ENCODE measurements at places on chromosomes 1 and 21. TPM values are rescaled to one million over a fixed set of nuclear protein-coding genes. Genes with fewer than 3 reads are reported as not detected.

SMCP gene
- not detected for total RNA-seq

MRAP gene
- not detected for total RNA-seq

CR1 gene
- 5.1 TPM for total RNA-seq

- no peak overlapping the region for H3K27ac ChIP-seq
- DNase-seq, result no peak
- no peaks in the 10 kb centered on the region for H3K27me3 ChIP-seq
- no peaks in the 10 kb centered on the region for H3K4me1 ChIP-seq
- H3K4me3 ChIP-seq, result no peak overlapping the region
Observed at GRCh38 chr21:32483293-32483595, 70.7 kb downstream of the EVA1C start.

- no peaks in the 10 kb centered on the region for H3K27me3 ChIP-seq
- H3K27ac ChIP-seq, result no peak overlapping the region
- peaks cover 3% of the 10 kb centered on the region for H3K4me1 ChIP-seq
Observed at GRCh38 chr1:77516106-77516505, 166.4 kb downstream of the ZZZ3 start.

SH2D2A gene
- 2.3 TPM for total RNA-seq

- no peaks in the 10 kb centered on the region for H3K27me3 ChIP-seq
- no peak overlapping the region for H3K27ac ChIP-seq
- no peaks in the 10 kb centered on the region for H3K36me3 ChIP-seq
- DNase-seq, result no peak
- H3K4me3 ChIP-seq, result no peak overlapping the region
Observed at GRCh38 chr1:201217851-201218250, 27.2 kb downstream of the IGFN1 start.

- DNase-seq, result no peak
- no peak overlapping the region for H3K4me3 ChIP-seq
Observed at GRCh38 chr1:112357467-112357866, 38.5 kb upstream of the CTTNBP2NL start.

GRCh38 chr1:178458203-178458602, 38.6 kb downstream of the CLEC20A start:
- no peak for DNase-seq
- no peak overlapping the region for H3K4me3 ChIP-seq
- peaks cover 38% of the 10 kb centered on the region for H3K36me3 ChIP-seq

GRCh38 chr1:115757326-115757725, 11.2 kb downstream of the CASQ2 start:
- no peak overlapping the region for H3K4me3 ChIP-seq
- no peaks in the 10 kb centered on the region for H3K4me1 ChIP-seq
- H3K27me3 ChIP-seq, result no peaks in the 10 kb centered on the region

GRCh38 chr1:90509225-90510048, 207.7 kb downstream of the BARHL2 start:
- H3K27me3 ChIP-seq, result no peaks in the 10 kb centered on the region
- no peak overlapping the region for H3K4me3 ChIP-seq
- DNase-seq, result no peak
- H3K27ac ChIP-seq, result no peak overlapping the region

- H3K4me1 ChIP-seq, result no peaks in the 10 kb centered on the region
- H3K36me3 ChIP-seq, result no peaks in the 10 kb centered on the region
- DNase-seq, result no peak
- H3K4me3 ChIP-seq, result no peak overlapping the region
- H3K27ac ChIP-seq, result no peak overlapping the region
Observed at GRCh38 chr1:208909011-208909984, 665.1 kb upstream of the PLXNA2 start.

DNA sequence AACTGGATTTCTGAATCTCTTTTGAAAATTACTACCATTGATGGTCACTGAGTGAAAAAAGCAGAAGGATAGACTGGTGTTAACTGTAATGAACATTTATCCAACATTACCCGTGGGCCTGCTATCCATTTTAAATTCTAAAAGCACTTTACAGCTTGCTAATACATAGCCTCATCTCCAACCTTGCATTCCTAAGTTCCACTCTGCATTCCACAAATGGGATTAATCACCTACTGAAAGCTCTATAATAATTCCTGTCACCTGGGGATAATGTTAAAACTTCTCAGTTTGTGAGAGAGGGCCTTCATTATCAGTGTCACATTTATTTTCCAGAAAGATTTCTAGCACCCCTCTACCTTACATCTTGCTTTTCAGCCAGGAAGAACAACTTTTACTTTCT, 38.2 kb downstream of the PTPRC start:
- no peaks in the 10 kb centered on the region for H3K4me1 ChIP-seq
- H3K27me3 ChIP-seq, result no peaks in the 10 kb centered on the region

OR2M5 gene
- total RNA-seq, result not detected

GRCh38 chr1:204344665-204345355, 14.9 kb downstream of the PLEKHA6 start:
- H3K4me3 ChIP-seq, result no peak overlapping the region
- no peak for DNase-seq
- no peak overlapping the region for H3K27ac ChIP-seq
- H3K27me3 ChIP-seq, result no peaks in the 10 kb centered on the region
- peaks cover 9% of the 10 kb centered on the region for H3K4me1 ChIP-seq

DNA sequence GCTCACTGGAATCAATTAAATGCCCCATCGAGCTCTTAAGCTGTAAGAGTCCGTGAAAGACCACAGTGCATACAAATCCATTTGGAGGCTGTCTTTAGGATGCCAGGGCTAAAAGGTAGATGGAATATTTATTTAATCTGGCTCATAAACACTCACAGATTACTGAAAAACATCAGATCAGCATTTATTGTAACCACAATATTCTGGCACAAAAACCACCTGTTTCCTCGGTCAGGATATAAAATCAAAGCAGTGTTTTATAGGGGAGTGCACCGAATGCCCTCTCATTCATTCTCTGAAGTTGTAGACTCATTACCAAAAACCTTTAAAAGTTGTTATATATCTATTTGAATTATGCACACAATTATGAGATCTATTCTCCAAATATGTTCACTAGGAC, 500.9 kb downstream of the NEGR1 start:
- H3K4me3 ChIP-seq, result no peak overlapping the region
- no peaks in the 10 kb centered on the region for H3K27me3 ChIP-seq
- no peak overlapping the region for H3K27ac ChIP-seq

- no peak for DNase-seq
- H3K4me3 ChIP-seq, result no peak overlapping the region
- no peak overlapping the region for H3K27ac ChIP-seq
- H3K36me3 ChIP-seq, result no peaks in the 10 kb centered on the region
- H3K27me3 ChIP-seq, result no peaks in the 10 kb centered on the region
- no peaks in the 10 kb centered on the region for H3K4me1 ChIP-seq
Observed at GRCh38 chr1:30371179-30371788, 352.1 kb downstream of the MATN1 start.

DNA sequence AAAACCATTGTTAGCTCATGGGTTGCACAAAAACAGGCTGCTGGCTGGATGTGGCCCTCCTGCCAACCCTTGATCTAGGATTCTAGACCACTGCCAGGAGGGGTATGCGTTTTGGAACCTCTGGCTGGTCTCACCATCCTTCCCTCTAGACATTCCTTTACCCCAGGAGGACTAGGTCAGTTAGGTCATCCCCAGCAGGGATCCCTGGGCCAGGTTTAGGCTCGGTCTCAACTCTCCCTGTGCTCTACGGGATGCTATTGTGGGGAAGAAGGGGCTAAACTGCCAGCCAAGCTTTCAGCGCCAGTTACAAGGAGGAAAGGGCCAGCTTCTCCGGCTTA, 22.7 kb downstream of the SLC2A1 start:
- H3K27me3 ChIP-seq, result no peaks in the 10 kb centered on the region
- peak overlapping the region; percentile 87 for H3K27ac ChIP-seq
- no peak for DNase-seq
- no peak overlapping the region for H3K4me3 ChIP-seq

GRCh38 chr1:32647308-32648134, 2.8 kb downstream of the ZBTB8OS start:
- peaks cover 25% of the 10 kb centered on the region for H3K4me1 ChIP-seq
- H3K36me3 ChIP-seq, result peaks cover 17% of the 10 kb centered on the region
- no peaks in the 10 kb centered on the region for H3K27me3 ChIP-seq
- no peak overlapping the region for H3K4me3 ChIP-seq
- no peak for DNase-seq
- H3K27ac ChIP-seq, result no peak overlapping the region

BRINP3 gene
- total RNA-seq, result 1.0 TPM

DNA sequence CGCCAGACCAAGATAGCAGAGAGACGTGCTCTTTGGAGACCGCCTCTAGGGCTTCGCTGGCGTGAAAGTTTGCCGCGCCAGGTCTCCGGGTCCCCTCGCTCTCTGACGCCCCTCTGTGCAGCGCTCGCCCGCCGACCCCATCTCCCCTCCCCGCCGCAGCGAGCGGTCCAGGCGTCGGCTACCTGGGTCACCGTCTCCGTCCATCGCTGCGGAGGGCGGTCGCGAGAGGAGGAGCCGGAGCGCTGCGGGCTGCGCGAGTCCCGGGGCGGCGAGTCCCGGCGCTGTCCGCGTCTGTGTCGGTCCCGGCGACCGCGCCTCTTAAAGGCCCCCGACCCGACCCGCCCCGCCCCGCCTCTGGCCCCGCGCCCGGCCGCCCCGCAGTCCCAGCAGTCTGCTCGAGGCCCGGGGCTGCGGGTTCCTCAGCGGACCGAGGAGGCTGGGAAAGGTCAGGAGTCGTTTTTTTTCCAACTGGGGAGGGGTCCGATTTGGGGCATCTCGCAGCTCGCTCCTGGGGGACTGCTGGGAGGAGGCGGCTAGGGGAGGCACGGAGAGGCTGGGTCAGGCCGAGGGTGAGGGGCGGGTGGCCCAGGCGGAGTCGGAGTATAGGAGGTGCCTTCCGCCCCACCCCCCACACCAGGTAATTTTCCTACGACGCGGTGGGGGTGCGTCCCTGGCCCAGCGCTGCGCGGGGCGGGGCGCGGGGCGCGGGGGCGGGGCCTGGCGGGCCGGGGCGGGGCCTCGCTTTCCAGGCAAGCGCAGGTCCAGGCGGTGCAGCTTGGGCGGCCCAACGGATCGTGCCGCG, at the start of the genes FBXO2 and FBXO44:
Gene FBXO2, minus strand, starts transcription at position 293 of the 802 bp plus-strand sequence. Its CDS starts 89 bp downstream, at position 204.
Gene FBXO44, plus strand, starts transcription at position 741 of the 802 bp plus-strand sequence. CDS start 959 bp downstream, outside the sequence.
- H3K27me3 ChIP-seq, result peaks cover 5% of the 10 kb centered on the region
- H3K27ac ChIP-seq, result peak within 1 kb of the TSS; percentile 74
- no peaks in the 10 kb centered on the region for H3K36me3 ChIP-seq
- peaks cover 37% of the 10 kb centered on the region for H3K4me1 ChIP-seq

CENPS gene
- 1.4 TPM for total RNA-seq

TDRD5 gene
- total RNA-seq, result not detected

HSPA6 gene
- 10.8 TPM for total RNA-seq

PDPN gene
- total RNA-seq, result 27.3 TPM

DNA sequence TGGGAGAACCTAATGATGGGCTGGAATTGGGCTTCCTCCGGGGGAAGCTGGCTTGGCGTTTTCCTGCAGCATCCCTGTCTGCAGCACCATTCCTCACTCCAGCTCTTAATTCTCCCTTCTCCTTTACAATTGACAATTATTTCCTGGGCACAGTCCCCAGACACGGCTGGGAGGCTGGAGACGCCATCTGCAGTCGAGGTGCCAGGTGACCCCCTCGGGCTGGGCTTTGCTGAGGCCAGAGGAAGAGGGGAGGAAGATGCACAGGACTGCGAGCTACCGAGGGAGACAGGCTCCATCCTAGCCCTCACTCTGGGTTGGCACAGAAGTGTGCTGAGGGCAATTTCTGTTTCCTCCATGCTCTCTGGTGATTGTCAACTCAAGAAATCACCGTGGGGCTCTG, 453.8 kb downstream of the PTPRU start:
- peak; percentile 3 for DNase-seq
- H3K27ac ChIP-seq, result no peak overlapping the region
- no peaks in the 10 kb centered on the region for H3K36me3 ChIP-seq
- no peaks in the 10 kb centered on the region for H3K27me3 ChIP-seq
- no peak overlapping the region for H3K4me3 ChIP-seq

- DNase-seq, result no peak
- no peak overlapping the region for H3K4me3 ChIP-seq
- H3K36me3 ChIP-seq, result no peaks in the 10 kb centered on the region
Observed at GRCh38 chr21:37800057-37800455, 116.2 kb downstream of the KCNJ6 start.

DNA sequence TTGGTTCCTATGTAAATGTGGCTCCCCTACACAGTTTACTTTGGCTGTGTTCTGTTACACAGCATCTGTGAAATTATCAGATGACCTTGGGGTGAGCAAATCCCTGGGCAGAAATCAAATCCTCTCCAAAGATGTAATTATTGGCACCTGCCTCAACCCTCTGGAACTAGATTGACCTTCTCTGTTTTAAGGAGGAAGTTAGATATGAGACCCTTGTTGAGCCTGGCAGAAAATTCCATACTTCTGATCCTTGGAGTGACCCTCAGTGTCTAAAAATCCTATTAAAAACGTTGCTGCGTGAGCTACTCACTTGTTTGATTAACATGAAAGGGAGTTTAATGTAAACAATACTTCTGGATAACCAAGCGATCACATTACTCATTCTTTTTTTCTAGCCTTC, 122.0 kb downstream of the CLIC6 start:
- no peak for DNase-seq
- peaks cover 9% of the 10 kb centered on the region for H3K36me3 ChIP-seq
- H3K4me3 ChIP-seq, result no peak overlapping the region
- H3K4me1 ChIP-seq, result peaks cover 7% of the 10 kb centered on the region

Measured in upper lobe of left lung (tissue), 6 donors.